ENCODE measurements at places on chromosomes 11 and 22. TPM values are rescaled to one million over a fixed set of nuclear protein-coding genes. Genes with fewer than 3 reads are reported as not detected.

DNA sequence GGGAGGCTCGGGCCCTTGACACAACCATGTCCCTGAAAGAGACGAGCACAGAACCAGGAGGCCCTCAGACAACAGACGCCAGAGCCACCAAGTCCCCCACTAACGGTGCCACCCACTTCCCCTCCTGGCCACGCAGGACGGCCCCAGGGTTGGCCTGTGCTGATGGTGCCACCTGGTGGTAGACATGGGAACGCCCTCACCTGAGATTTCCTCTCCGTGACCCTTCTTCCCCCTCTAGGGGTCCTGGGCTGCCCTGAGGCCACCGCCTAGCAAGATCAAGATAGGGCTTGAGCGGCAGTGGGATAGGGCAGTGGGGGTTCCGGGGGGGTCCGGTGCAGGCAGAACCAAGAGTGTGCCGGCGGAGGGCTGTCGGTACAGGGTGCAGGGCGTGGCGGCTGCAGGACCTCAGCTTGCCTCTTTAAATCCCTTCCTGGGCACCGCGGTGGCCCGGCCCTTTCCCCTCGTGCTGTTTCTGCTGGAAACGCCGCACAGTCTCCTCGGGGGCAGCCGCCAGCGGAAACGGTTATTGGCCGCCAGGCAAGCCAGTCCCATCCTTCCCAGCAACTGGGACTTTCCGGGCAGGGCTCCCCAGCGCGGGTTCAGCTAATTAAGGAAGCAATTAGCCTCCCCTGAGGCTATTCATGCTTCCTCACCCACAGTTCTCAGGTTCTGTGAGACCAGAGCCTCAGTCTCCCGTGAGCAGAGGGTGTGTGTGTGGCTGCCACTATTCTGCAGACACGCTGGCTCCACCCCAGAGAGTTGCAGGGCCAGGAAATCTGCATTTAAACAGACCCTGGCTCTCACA is 5.5 kb upstream of the NFAM1 start:
- H3K4me3 ChIP-seq, result peak overlapping the region; percentile 49
- H3K36me3 ChIP-seq, result no peaks in the 10 kb centered on the region
- no peak overlapping the region for H3K27ac ChIP-seq

GRCh38 chr11:101428918-101429317 is 154.9 kb downstream of the TRPC6 start:
- no peak overlapping the region for H3K27ac ChIP-seq
- H3K36me3 ChIP-seq, result no peaks in the 10 kb centered on the region

The GRAMD1B gene
- total RNA-seq, result 8.5 TPM

The TBX10 gene
- not detected for total RNA-seq

DNA sequence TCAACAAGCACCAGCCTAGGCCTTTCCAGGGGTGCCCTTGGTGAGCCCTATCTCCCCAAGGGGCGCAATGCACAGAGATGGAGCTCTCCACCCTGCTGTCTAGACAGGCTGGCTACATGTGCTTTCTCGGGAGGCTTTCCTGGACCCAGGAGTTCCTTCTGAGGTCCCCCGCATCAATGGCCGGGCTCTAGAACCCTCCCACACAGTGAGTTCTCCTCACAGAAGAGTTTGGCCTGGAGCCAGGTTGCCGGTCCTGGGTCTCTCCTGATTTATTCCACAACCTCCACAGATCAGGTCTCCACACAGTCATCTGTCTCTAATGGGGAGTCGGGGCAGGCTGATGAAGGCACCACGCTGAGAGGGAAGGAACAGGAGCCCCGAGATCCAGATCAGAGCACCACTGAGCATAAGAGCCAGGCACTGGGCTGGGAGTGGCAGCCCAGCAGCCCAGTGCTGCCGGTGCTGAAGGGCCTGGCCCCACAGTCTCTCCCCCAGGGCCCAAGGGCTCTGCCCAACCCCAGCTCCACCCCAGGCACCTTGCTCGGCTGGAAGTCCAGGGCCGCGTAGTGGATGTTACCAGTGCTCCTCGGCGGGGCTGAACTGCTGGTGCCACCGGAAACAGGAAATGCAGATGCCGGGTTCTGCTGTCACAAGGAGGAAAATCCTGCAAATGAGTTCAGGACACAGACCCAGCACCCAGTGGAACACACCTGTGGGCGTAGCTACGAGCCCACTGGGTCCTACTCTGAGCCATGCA is 44.7 kb downstream of the GAB4 start:
- H3K27ac ChIP-seq, result no peak overlapping the region
- no peak overlapping the region for H3K4me3 ChIP-seq
- H3K36me3 ChIP-seq, result no peaks in the 10 kb centered on the region
- H3K27me3 ChIP-seq, result peaks cover 4% of the 10 kb centered on the region

GRCh38 chr11:94588366-94588942 is 21.3 kb downstream of the PIWIL4 start:
- peaks cover 24% of the 10 kb centered on the region for H3K4me1 ChIP-seq
- no peak overlapping the region for H3K27ac ChIP-seq
- no peak for DNase-seq
- H3K27me3 ChIP-seq, result no peaks in the 10 kb centered on the region
- H3K36me3 ChIP-seq, result no peaks in the 10 kb centered on the region

DNA sequence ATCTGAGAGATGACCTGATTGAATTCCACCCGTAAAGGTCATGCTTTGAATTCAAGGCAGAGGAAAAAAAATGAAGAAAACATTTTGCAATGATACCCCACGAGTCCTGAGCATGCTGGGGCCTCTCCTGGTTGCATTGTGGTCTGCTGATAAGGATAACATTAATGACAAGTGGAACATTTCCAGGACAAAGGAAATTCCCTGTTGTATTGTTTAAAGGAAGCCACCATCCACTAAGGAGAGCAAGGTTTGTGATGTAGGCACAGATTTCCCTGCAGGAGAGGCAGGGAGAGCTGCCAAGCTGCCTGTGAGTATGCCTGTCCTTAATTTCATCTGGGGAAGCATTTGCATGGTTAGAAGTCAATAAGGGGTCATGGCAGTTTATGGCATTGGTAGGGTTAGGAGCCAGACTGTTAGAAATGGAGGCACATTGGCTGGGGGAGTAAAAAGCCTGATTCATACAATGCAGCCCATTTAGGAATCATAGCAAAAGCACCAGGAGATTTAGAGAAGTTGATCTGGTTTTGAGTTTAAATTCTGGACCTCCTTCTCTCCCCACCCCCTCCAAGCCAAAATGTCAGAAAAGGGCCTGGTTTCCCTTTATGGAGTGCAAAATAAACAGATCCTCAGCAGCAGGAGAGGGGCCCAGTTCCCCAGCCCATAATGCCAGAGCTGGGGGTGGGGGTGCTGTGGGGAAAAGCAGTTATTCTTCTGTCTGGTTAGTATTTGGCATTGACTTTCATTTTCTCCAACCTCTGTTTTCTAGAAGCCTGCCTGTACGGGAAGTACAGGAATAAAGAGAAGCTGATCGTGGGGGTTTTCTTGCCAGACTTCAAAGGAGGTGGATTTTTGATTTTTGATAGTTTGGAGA is 22.1 kb downstream of the FLI1 start:
- H3K4me3 ChIP-seq, result no peak overlapping the region
- peaks cover 10% of the 10 kb centered on the region for H3K27me3 ChIP-seq
- no peaks in the 10 kb centered on the region for H3K36me3 ChIP-seq
- no peak for DNase-seq

GRCh38 chr11:78217650-78218541 is 29.2 kb downstream of the USP35 start:
- no peak overlapping the region for H3K4me3 ChIP-seq
- DNase-seq, result no peak
- no peaks in the 10 kb centered on the region for H3K27me3 ChIP-seq
- peaks cover 24% of the 10 kb centered on the region for H3K36me3 ChIP-seq
- H3K27ac ChIP-seq, result peak overlapping the region; percentile 75

- H3K27ac ChIP-seq, result no peak overlapping the region
- H3K4me3 ChIP-seq, result no peak overlapping the region
- H3K4me1 ChIP-seq, result peaks cover 4% of the 10 kb centered on the region
- no peak for DNase-seq
- no peaks in the 10 kb centered on the region for H3K36me3 ChIP-seq
These were observed 25.4 kb downstream of the CREB3L1 start for GRCh38 chr11:46302866-46303265.

DNA sequence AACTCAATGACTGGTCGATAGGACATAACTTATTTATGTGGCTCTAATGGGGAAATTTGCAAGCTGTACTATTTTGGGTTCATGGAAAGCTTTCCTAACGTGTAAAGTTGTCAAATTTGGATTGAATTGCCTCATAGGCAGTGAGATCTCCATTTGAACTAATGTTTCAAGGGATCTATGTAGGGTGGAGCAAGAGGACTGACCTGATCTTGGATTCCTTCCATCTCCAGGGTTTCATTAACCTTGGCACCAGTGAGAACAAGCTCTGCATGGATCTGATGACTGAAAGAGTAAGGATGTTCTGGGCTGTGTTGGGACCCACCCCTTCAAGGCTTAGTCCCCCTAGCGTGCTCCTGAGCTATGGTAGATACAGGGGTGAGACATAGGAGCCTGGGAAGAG is 2.1 kb downstream of the ACCSL start:
- DNase-seq, result no peak
- no peaks in the 10 kb centered on the region for H3K4me1 ChIP-seq
- H3K27me3 ChIP-seq, result peaks cover 7% of the 10 kb centered on the region
- no peaks in the 10 kb centered on the region for H3K36me3 ChIP-seq

The CHST1 gene
- 1.1 TPM for total RNA-seq

The OR4C5 gene
- total RNA-seq, result not detected

DNA sequence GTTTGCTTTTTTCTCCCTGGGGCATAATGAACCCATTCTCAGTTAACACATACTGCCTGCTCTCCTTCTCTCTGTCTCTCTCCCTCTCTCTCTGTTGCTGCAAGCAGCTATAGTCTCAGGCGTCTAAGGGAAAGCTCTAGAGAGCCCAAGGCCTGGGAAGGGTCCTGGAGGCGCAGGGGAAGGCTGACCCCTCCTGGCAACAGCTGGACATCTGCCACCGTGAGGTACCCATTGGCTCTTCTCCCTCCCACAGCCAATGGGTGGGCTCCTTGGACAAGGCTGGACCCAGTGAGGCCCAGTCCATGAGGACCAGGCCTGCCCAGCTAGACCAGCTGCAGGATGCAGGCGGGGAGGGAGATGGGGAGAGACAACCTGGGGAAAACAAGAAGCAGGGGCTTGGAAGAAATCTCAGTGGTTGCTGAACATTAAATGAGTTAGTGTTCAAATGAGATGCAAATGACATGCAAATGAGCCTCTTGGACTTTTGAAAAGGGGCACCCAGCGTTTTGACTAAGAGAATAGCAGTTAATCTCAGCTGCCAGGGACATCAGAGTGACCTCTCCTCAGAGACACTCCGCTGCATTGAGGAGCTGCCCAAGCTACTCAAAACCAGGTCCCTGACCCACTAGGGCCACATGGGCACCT is 349.7 kb downstream of the BUD13 start:
- no peak for DNase-seq
- H3K27ac ChIP-seq, result no peak overlapping the region
- no peak overlapping the region for H3K4me3 ChIP-seq
- no peaks in the 10 kb centered on the region for H3K27me3 ChIP-seq

- H3K27ac ChIP-seq, result peak overlapping the region; percentile 81
- H3K36me3 ChIP-seq, result no peaks in the 10 kb centered on the region
- DNase-seq, result no peak
- no peaks in the 10 kb centered on the region for H3K27me3 ChIP-seq
These were observed 16.4 kb upstream of the C11orf96 start for GRCh38 chr11:43925932-43926505.

- no peaks in the 10 kb centered on the region for H3K27me3 ChIP-seq
- H3K36me3 ChIP-seq, result no peaks in the 10 kb centered on the region
- H3K4me1 ChIP-seq, result no peaks in the 10 kb centered on the region
These were observed 19.0 kb upstream of the TTLL12 start for GRCh38 chr22:43205748-43206508.

Data from neural crest cell (in vitro differentiated cells).